ENCODE measurements at places on chromosomes 4 and X.

GRCh38 chr4:6905516-6906445 lies 3.8 kb upstream of the TBC1D14 start:
- no peak for DNase-seq

DNA sequence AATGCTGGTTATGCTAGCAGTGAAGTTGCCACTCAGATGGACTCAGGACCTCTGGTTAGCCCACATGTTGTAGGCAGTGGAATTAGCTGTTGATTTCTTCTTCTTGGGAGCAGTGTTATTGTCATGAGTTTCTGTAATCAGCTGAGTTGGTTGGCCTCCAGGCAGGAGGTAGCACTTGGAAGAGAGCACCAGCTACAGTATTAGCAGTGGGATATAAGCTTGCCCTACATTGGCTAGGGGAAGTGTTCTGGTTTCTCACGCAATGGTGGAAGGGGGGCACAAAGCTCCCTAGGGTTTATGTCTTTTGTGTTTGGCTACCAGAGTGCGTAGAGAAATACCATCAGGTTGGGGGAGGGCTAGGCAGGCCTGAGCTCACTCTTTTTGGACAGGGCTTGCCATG lies 34.0 kb upstream of the UCP1 start:
- DNase-seq: no peak

- no peak for DNase-seq
Measured at GRCh38 chrX:136910565-136911035, 30.1 kb upstream of the RBMX start.

DNA sequence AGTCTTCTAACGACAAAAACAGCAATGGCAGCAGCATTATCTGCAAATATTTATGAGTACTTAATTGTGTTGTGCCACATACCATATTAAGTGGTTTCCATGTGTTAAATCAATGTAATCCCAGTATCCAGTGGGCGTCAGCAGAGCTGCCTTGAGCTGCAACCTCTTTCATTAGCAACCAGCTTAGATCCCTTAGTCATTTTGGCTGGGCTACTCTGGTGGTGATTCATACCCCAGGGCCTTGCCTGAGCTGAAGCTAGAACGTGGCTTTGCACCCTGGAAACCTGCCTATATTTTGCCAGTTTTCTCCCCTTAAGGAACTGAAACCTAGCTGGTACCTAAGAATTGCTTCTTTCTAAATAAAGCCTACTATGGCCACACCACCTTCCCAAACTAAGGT lies 474.3 kb upstream of the FTHL17 start:
- DNase-seq: no peak

- peak; percentile 44 for DNase-seq
Measured at GRCh38 chr4:173398779-173399415, at the start of gene SCRG1. TSS of gene SCRG1 (minus strand) at chr4:173399116. CDS start at chr4:173391414, 7,702 bp downstream.

DNA sequence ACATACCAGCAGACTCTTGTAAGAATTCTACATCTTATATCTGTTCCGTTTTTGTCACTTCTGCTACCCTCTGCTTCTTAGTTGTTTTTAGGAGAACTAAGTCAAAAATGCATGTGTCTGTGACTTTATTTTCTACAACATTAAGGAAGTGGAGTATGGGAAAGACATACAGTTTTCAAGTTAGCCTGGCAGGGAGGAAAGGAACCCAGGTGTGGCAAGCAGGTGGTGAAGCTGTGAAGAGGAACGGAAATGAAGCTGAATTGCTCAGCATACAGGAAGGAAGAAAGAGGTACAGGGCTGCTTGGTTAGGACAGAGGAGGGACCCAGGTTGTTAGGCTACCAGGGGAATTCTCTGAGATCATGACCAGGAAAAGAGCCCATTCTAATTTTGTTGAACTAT lies 9.4 kb downstream of the GPRIN3 start:
- no peak for DNase-seq

- DNase-seq: no peak
Measured at GRCh38 chr4:78753091-78753490, 23.1 kb upstream of the BMP2K start.

DNA sequence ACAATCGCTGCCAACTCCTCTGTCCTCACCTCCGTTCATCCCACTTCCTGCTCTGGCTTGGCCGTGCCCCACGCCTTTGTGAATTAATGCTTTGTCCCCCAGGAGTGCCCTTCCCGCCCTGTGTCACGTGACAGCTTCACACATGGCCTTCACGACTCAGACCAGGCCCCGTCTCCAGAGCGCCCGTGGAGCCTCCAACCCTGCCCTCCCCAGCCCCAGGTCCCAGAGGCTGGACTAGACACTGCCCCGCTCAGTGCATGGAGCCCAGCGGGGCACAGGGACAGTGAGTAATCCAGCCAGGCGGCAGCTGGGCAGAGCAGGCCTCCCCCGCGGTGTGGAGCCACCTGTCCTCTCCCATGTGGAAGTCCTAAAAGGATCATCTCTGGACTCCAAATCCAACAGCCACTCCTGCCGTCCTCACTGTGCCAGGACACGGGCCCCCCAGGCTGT lies 7.4 kb downstream of the ADRA2C start:
- peak; percentile 22 for DNase-seq

DNA sequence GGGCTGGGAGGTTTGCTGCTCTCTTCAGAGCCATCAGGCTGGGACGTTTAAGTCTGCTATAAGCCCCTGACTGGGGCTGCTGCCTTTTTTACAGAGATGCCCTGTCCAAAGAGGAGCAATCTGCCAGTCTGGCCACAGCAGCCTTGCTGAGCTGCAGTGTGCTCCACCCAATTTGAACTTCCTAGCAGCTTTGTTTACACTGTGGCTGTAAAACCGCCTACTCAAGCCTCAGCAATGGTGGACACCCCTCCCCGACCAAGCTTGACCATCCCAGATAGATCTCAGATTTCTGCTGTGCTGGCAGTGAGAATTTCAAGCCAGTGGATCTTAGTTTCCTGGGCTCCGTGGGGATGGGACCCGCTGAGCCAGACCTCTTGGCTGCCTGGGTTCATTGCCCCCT lies 40.7 kb downstream of the SPATA18 start:
- no peak for DNase-seq

DNA sequence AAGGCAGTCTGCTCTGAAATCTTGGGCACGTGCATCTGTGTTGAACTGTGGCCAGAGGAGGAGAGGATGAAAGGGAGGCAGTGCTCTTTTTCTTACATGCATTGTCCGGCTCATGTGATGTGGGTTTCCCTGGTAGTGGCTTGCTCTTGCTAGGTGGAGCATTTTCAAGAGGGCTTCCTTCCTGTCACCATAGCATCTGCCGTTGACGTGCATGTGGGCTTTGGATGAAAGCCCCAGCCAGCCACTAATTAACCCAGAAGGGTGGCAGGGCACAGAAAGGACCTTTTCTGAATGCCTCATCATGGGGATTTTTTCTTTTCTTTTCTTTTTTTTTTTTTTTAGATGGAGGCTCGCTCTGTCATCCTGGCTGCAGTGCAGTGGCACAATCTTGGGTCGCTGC lies 121.3 kb downstream of the GPR143 start:
- no peak for DNase-seq

DNA sequence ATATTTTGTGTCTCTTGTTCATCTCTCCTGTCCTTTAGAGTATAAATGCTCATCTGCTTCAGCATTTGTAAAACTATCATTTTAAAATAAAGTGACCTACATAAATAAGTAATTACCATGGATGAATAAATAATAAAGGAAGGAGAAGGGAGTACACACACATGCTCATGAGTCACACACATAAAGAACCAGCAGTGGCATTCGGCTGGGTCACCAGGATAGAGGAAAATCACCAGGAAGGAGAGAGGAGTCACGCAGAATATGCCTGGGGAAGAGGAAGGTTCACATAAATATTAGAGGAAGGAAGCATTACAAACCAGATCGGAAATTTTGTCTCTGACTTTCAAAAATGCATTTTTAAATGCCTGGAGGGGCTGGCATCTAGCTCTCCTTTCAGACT lies 38.5 kb upstream of the MED14 start:
- no peak for DNase-seq

DNA sequence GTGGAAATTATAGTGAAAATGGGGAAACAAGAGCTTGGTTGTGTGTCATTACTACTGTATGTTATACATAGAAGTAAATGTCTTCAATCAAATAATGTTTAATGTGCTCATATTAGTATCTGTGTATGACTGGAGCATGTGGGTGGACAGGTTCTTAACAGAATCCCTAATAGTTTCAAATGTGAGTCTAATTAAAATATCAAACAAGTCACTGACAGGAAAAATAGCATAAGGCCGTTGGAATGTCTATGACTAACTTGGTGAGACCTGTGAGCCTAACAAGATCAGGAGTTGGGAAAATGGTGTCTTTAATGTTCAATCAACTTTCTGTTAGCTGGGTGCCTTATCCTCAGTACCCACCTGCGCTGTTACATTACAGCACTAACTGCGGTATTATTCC lies 6.2 kb upstream of the CXCL3 start:
- DNase-seq: no peak

GRCh38 chrX:68932611-68933010 lies 103.8 kb downstream of the EFNB1 start:
- peak; percentile 39 for DNase-seq

- DNase-seq: no peak
Measured at GRCh38 chr4:138311771-138312535, 69.8 kb upstream of the SLC7A11 start.

- DNase-seq: no peak
Measured at GRCh38 chr4:158162631-158163030, 10.2 kb downstream of the GASK1B start.

GRCh38 chrX:154125391-154126040 lies 18.5 kb upstream of the OPN1LW start:
- DNase-seq: peak; percentile 76

DNA sequence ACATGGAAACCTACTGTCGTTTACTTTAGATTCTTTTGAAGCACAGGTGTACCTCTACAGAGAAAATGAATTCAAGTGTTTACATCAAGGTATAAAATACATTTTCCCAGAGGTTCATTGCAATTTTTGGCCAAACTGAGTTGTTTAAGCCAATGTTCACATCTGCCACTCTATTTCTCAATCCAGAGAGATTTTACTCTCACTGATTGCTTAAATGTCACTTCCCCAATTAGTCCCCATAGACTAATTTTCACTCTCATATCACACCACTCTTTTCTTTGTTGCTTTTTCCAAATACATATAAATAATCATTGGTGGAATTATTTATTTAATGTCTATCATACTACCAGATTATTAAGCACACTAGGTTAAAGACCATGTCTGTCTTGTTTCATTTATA lies 271.8 kb downstream of the PPP3CA start:
- no peak for DNase-seq

GRCh38 chr4:26765515-26765914 lies 95.1 kb upstream of the STIM2 start:
- no peak for DNase-seq

DNA sequence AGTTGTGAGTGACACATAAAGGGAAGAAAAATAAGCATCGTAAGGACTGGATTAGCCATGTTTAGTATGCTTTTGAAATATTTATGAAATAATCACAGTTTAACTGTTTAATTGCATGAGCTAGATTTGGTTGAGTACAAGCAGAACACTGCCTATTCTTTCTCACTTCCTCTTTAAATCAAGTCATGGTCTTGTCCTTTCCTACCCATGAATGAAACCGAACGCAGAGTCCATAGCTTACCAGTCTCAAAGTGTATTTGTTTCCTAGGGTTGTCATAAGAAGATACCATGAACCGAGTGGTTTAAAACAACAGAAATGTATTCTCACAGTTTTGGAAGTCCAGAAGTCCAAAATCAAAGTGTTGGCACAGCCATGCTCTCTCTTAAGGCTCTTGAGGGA lies 684.0 kb upstream of the MAGEB2 start:
- DNase-seq: no peak

DNA sequence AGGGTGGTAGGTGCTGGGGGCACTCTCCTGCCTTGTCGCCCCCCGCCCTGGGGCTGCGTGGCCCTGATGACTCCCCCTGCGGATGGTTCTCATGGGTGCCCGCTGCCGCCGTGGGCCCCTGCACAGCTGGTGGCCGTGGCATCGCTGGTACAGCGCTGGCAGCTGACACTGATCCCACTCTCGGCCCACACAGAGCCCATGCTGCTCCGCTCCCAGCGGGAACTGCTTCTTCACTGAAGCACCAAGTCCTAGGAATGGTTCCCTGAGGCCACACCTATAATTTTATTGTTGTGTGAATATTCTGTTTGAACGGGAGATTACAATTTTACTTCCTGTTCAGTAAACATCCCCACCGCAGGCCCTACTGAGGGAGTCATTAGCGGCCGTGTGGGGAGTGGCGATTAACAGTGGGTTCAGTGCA lies 138.6 kb upstream of the NKX1-1 start:
- peak; percentile 25 for DNase-seq

- DNase-seq: no peak
Measured at GRCh38 chr4:7981738-7982394, 42.2 kb upstream of the AFAP1 start.

DNA sequence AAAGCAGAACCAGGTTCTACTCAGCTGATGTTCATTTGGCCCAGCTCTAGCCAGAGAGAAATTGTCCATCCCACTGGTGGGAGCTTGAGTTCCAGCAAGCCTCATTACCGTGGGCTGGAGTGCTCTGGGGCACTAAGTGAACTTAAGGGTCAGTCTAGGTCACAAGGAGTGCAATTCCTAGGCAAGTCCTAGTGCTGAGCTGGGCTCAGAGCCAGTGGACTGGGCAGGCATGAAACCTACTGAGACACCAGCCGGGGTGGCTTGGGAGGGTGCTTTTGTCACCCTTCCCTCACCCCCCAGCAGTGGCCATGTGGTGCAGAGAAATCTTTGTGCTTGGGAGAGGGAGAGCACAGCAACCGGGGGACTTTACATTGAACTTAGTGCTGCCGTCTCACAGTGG lies 39.4 kb downstream of the GSX2 start:
- peak; percentile 55 for DNase-seq

- DNase-seq: no peak
Measured at GRCh38 chr4:141041021-141041476, 92.2 kb downstream of the RNF150 start.

GRCh38 chr4:89438102-89438831 lies 130.7 kb upstream of the GPRIN3 start:
- no peak for DNase-seq

DNA sequence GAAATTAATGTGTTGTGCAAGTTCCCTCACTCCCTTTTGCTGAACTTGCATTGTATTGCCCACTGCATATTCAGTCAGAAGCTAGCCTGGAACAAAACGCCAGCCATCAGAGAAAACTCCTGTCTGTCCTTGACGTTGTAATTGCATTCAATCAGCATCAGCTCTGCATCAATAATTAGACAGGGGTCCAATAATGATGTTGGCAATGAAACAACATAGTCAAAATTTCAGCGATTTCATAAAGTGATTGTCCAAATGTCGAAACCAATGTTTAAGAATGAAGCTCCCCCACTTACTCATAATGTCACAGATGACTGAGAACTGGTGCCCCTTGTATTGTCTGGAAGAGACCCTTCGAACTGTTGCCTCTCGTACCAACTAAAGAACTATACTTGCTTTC lies 504.2 kb upstream of the TENM3 start:
- no peak for DNase-seq
